ENCODE measurements at places on chromosomes 1 and 21.
A peak's percentile ranks its signal among the peaks of the same experiment; 100 is the strongest.

- no peak for DNase-seq
Observed at GRCh38 chr1:199205740-199206441, 567.1 kb downstream of the PTPRC start.

GRCh38 chr1:81430236-81430938 lies 370.3 kb upstream of the ADGRL2 start:
- DNase-seq, result no peak

DNA sequence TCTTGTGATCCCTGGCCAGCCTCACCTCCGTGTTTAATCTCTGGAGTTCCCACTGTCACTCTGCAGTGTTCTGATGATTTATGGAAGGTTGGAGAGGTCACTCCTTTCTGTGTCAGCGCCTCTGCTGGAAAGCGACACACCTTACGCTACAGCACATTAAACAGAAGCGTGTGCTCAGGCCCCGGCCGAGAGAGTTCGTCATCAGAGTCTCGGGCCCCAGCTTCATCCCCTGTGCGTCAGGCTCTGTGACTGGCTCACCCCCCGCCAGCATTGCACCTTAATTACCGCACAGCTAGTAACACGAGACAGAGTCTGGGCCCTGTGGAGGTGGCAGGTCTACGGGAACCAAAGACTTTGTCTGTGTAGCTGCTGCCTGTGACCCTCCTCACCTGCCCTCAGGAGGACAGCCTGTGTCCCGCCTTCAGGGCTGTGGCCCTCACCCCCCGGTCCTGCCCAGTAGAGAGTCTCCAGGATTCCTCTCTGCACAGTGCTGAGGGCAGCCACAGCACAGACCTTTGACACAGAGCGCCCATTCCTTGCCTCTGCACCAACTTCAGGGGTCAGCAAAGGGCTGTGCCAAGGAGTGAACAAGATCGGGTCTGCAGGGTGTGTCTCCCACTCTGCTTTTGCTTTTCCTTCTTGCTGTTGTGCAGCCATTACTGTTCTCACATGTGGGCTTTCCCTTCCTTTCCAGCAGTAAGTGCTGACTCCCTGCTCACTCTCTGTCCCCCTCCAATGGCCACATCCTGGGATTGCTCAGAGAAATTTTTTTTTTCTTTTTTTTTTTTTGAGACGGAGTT lies 157.6 kb downstream of the PGBD5 start:
- DNase-seq, result peak; percentile 77

- DNase-seq, result no peak
Observed at GRCh38 chr1:232936941-232937340, 13.5 kb upstream of the NTPCR start.

- DNase-seq, result no peak
Observed at GRCh38 chr1:26791626-26792025, 3.9 kb downstream of the PIGV start.

- no peak for DNase-seq
Observed at GRCh38 chr1:57623791-57624538, 200.1 kb upstream of the DAB1 start.

DNA sequence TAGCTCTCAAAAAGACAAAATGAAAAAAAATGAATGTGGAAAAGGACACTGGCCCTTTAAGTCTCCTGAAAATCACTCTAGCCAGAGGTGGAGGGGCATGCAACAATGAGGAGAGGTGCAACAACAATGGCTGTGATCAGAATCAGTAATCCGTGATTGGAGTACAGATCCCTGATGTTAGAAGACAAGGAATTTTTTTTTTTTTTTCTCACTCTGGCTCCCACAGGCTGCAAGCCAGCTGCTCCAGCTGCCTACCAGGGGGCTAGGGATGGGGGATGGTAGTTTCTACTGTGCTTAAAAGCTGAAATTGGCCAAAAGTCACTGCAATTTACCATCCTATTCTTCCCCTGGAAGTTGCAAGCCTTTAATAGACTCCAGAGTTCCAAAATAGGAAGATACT lies 54.5 kb downstream of the STYXL2 start:
- no peak for DNase-seq

DNA sequence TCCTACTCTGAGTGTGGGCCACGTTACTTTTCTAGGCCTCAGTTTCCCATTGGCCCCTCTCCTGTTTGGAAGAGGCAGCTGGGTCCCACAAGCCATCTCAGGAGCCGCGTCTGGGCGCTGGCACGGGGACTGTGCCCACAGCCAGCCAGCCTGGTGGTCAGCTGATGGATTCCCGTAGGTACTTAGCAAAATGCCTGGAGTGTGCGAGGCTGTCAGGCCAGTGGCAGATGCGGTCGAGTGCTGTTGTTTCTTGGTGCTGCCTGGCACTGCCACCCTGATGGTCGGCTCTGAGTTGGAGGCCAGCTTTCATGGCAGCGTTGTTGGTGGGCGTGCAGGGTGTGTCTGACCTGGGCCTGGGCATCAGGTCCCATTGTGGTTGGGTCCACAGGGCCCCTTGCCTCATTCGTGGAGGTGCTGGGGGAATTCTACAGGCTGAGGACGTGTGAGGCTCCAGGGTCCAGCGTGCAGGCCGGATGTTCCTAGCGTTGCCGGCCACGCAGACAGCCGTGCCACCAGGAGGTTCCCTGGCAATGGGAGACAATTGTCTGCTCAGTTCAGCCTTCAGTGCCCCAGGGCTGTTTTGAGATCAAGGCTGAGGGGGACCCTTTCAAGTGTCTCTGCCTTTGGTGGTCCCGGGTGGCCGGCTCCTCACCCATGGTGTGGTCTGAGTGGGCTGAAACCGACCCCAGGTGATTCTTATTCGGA lies 20.9 kb downstream of the SKI start:
- DNase-seq, result no peak

DNA sequence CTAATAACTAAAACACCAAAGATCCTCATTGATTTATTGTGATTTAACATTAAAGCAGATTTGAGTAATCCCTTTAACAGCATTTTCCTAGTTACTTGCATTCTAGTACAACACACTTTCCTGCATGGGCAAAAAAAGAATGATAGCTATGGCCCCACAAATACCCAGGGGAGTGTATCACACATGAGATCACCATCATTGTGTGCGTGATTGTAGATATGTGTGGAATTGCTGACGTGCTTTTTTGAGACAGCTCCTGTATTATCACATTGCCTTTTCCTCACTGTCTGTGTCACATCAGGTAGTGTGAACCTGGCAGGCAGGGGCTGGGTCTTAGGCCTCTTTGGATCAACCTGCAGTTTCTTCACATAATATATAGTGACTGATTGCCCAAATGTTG lies 48.5 kb upstream of the SAMD13 start:
- DNase-seq, result peak; percentile 34

DNA sequence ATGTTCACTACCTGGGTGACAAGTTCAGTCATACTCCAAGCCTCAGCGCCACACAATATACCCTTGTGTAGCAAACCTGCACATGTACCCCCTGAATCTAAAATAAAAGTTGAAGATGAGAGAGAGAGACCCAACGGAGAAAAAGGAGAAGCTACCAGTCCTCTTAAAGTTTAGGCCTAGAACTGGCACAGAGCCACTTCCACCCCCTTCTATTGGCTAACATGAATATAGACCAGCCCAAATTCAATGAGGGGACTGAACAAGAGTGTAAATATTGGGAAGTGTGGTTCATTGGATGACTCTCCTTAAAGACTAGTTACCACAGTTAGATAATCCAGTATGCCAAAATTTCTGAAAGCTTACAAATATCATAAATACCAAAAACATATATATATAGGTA lies 139.9 kb upstream of the ATP1B1 start:
- DNase-seq, result no peak

DNA sequence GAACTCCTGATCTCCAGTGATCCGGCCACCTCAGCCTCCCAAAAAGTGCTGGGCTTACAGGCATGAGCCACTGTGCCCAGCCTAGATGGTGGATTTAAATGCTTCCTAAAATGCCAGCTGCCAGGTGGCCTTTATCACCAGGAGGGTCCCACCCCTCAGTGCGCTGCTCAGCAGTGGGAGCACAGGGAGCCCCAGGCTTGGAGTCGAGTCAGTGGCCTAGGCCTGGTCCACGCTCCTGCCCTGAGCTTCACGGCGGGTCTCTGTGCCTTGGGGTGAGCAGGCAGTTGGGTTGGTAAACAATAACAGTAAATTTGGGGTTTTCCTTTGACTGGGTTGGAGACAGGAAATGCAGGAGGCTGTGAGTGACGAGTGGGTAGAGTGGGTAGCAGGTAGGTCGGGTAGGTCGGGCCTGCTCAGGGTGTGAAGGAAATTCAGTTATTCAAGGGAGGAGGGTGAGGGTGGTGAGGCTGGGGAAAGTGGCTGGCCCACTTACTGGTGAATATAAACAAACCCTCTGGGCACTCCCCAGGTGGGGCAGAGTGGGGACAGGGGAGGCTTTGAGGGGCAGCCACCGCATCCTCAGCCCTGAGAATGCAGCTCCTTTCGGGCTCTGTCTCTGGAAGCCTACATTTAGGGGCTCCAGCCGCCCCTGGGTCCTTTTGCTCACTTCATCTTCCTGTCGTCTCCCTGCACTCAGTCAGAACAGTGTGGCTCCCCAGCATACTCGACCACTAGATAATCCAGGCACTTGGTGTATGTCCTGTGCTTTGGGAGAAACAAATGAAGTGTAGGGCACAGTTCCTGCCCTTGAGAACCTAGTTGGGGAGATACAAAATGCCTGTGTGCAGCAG lies 33.5 kb upstream of the IL19 start:
- DNase-seq, result no peak

DNA sequence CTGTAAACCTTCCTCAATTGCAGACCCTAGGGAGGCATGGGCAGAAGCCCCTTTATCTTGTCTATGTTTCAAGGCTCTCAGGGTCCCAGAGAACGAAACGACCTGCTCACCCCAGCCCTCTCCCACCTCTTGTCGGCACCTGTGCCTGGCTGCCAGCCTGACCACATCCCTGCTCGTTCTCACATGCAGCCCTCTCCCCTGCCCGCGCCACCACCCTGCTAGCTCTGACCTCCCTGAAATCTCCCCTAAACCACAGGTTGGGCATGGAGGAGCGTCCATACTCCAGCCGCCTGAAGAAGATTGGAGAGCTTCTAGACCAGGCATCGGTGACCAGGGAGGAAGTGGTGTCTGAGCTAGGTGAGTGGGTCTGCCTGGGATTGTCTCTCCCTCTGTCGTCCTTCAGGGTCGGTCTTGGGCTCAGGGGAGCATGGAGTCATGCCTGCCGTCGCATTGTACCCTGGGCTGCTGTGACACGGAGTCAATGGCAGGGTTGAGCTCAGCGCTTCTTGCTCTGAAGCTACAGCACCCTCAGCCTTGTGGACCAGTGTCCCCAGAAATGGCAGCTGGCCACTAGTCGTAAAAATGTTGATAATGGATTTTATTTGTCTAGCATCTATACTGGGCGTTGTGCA lies 3.6 kb downstream of the ADPRS start:
- no peak for DNase-seq

GRCh38 chr1:187413405-187414169 lies 584.8 kb downstream of the PLA2G4A start:
- DNase-seq, result no peak

DNA sequence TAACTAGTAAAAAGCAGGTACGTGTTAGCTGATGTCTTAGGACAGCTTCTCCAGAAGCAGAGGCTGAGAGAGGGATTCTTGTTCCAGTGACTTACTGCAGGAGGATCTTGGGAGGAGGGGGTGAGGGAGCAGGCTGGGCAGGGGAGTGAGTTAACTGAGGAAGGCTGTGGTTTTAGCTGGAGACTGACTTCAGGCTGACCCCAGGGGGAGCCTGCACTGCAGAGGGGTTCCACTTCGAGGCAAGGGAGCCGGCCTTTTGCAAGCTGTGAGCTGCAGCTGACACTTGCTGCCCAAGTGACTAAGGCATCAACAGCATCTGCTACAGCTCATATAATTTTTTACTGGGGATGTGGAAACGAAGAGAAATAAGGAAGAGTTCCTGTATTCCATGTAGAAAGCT lies 50.4 kb upstream of the SOD1 start:
- DNase-seq, result no peak

DNA sequence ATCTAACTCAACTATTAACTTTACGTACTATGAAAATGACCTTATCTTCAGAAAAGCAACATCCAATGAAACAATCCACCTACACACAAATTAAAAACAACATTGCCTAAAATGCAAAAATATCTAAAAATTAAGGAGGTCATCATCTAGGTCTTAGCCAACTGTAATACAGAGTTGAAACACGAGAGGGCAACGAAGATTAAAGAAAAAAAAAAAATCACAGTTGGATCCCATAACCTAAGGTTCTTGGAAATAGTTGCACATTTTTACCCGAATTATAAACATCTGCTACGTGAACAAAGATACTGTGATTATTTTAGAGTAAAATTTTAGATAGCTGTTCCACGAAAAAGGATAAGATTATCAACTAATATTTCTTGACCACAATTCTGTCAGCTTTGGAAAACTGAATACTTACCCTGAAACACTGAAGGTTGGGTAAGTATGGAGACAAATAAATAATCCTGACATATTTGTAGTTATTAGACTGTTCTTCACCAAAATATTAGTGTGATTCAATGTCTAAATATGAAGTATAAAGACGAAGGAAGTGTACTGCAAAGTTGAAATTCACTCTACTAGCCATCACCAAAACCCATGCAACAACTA lies 88.0 kb upstream of the AK4 start:
- DNase-seq, result peak; percentile 68

- DNase-seq, result no peak
Observed at GRCh38 chr21:45836694-45837670, 144.6 kb upstream of the COL6A1 start.

GRCh38 chr1:23923592-23924499 lies 10.7 kb upstream of the CNR2 start:
- DNase-seq, result peak; percentile 8

DNA sequence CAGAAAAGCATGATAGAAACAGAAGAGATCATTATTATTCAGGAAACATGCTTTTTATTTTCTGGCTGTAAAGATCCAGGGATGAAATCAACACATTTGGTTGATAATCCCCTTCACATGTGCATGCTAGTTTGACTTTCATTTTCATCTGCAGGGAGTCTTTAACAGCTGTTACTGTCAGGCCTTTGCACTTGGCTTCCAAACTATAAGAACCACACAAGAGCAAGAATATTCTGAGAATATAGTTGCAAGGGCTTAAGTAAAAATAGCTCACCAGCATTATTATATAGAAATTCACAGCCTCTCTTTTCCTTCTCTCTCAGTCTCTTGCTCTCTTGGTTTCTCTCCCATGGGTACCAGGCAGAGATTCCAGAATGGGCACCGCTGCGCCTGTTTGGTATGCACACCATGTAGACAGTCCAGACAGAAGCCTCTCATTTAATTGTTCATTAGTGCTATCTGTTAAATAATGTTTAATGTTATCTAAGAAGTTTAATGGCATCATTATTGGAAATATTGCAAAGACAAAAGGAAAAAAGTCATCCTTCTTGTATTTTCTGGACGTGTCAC lies 622.3 kb upstream of the PLXNA2 start:
- DNase-seq, result no peak

- peak; percentile 81 for DNase-seq
Observed at GRCh38 chr1:24413350-24414163, at the start of gene STPG1. TSS of gene STPG1 (minus strand) at chr1:24413782. CDS start at chr1:24401388, 12,394 bp downstream.

DNA sequence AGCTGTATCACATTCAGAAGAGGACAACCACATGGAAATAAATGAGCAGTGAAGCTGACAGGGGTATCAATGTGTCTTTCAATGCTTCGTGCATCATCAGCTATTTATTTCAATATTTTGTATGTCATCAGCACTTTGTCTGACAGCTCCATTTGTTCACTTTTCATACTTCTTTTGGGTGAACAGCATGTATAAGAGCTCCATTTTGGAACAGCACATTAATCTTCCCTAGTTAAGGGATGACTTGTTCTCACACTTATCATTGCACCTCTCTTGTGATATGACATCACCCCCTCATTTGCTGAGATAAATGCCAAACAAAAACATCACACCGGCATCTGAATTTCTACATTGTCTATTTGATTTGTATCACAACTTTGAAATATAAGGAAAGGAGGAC lies 190.6 kb upstream of the SAMSN1 start:
- DNase-seq, result no peak

Measured in fibroblast of mammary gland (primary cell).